ENCODE measurements at places on chromosomes 2 and 18.

DNA sequence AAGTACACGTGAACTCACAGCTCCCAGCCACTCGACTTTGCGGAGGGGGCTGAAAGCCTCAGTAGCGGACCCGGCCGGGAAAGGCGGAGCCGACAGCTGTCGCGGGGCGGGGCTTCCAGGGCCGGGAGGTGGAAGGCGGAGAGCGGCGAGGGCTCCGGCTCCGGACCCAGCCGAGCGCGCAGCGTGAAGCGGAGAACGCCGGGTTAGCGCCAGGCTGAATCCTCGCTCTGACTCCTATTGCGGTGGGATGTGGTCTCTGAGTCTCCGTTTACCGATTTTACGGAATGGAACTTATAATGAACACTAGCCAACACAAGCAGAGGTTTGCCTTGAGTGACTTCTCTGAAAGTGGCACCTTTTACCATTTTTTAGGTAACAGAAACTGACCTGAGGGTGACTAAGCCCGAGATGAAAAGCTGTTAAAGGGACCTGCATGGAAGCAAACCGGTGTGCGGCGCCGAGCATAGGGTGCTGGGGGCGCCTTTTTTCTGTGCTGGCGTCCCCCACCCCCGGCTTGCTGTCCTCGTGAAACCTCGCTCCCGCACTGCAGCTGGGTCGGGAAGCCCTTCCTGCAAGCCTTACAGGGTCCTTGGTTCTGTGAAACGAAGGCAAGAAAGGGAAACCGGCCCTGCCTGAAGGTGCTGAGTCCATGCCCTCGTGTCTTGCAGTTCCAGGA lies 72.9 kb downstream of the EN1 start:
- peak; percentile 1 for DNase-seq

- no peak for DNase-seq
Observed at GRCh38 chr18:24108641-24109040, 30.2 kb upstream of the CABYR start.

DNA sequence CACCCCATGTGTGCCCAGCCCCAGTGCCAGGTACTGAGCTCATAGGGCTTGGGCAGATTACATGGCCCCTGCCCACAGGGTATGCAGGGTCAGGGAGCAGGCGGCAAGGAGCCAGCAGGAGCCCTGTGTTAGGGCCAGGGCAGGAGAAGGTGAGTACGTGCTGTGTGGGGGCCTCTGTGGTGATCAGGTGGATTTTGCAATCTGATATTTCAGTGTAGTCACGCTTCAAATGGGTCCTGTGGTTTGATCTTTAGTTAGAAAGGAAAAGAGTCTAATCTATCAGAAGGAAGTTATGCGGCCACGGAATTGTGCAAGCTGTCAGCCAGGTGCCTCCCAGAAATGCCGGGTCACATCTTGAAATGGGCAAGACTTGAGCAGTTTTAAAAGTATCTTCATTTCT lies 13.9 kb downstream of the UBE2F start:
- no peak for DNase-seq

- DNase-seq, result no peak
Observed at GRCh38 chr2:115460008-115460407, 1017.6 kb downstream of the DPP10 start.

- no peak for DNase-seq
Observed at GRCh38 chr18:55982992-55983391, 395.0 kb upstream of the TCF4 start.

GRCh38 chr2:233831861-233832260 lies 22.5 kb downstream of the HJURP start:
- DNase-seq, result no peak

DNA sequence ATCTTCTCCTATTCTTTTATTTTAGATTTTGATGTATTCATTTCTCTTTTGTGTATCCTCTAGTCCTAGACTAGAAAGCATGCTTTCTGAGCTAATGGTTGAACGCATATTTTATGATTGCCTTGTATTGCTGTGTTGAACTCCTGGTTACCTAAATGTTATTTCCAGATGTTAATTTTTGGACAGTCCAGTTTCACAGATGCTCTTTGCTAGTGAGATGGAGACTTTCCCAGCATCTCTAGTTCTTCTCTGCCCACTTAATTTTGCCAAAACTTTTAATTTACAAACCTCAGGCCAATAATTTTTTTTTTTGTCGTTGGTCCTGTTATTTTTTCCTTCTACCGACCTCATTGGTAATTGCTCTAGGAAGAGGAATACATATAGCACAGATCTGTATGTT lies 153.2 kb downstream of the HAUS1 start:
- DNase-seq, result no peak

DNA sequence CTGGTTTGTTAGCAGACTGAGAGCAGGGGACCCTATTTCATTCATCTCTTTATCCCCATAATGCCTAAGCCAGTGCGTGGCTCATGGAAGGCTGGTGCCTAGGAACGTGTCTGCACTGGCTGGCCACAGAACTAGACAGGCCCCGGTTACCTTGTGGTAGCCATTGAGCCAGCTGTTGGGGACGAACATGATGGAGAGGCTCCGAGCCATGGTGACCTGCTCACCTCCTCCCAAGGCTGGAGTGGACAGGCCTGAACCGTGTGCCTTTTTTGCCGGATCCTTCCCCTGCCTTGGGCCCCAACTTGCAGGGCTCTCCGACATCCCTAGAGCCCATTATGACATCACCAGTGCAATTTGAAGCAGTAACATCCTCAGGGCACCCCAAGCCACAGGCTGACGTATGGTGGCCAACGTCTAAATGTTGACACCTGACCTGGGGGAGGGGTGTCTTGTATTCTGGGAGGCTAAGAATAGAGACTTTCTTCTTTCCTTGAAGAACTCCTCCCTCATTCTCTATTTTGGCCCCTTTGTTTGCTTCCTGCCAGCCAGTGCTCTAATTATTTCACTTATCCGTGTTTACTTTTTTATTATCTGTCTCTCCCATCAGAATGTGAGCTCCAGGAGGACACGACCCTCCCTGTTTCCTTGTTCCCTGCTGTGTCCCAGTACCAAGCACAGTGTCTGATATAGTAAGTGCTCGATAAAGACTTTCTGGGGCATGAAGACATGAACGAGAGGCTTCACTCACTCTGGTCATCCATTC lies 12.2 kb upstream of the DNPEP start:
- no peak for DNase-seq

GRCh38 chr2:164937864-164938401 lies 17.4 kb downstream of the SLC38A11 start:
- DNase-seq, result no peak

DNA sequence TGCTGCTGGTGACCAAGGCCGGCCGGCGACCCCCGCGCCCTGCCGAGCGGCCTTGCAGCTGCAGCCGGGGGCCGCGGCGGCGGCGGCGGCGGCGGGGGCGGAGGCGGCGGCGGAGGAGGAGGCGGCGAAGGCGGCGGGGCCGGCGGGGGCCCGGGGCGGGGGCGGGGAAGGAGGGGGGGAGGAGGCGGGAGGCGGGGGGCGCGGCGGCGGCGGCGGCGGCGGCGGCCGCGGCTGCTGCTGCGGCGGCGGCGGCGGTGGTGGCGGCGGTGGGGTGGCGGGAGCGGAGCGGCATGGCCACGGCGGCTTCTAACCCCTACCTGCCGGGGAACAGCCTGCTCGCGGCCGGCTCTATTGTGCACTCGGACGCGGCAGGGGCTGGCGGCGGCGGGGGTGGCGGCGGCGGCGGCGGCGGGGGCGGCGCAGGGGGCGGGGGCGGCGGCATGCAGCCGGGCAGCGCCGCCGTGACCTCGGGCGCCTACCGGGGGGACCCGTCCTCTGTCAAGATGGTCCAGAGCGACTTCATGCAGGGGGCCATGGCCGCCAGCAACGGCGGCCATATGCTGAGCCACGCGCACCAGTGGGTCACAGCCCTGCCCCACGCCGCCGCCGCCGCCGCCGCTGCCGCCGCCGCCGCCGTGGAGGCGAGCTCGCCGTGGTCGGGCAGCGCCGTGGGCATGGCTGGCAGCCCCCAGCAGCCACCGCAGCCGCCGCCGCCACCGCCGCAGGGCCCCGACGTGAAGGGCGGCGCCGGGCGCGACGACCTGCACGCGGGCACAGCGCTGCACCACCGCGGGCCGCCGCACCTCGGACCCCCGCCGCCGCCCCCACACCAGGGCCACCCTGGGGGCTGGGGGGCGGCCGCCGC lies 1.5 kb downstream of the POU3F3 start:
- DNase-seq, result no peak

GRCh38 chr2:65256054-65256453 lies 28.4 kb downstream of the ACTR2 start:
- DNase-seq, result no peak

GRCh38 chr2:71863396-71863795 lies 284.3 kb downstream of the CYP26B1 start:
- no peak for DNase-seq

- no peak for DNase-seq
Observed at GRCh38 chr2:106193690-106193976, 468 bp downstream of the UXS1 start.

- DNase-seq, result no peak
Observed at GRCh38 chr18:48897531-48897930, 53.2 kb downstream of the SMAD7 start.

DNA sequence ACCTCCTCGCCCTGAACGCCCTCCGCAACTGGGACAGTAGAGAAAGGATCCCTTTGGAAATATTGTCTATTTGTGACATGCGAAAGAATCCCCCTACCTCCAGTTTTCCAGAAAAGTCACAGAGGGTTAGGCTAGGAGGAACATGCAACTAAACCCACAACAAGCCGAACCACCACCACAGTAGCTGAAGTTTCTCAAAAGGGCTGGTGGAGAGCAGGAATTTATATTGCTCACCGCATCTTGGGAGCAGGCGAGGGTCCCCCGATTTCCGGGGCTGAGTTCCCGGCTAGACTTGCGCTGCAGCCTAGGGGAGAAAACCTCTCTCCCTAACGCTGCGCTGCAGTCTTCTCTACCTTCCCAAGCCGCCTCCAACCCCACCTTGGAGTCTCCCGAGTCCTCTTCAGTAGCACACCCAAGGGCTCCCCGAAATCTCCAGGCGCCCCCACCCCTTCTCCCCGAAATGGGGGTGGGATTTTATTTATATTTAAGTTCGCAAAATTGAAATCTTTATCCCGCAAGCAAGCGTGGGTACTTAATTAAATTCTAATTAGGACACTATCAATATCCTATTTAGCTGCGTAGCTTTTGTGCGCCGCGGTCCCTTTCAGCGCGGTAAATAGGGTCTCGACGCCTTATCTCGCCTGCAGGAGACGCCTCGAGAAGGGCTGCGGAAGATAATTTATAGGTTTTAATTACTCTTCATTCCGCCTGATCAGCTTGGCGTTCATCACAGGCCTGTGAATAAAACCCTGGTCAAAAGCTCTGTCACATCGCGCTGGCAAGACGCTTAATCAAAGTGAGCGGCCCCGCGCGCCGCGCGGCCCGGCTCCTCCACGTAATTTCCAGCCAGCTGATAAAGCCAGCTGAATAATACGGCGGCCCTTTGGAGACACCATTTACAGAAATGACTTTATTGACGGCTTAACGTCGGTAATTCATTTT lies 2.0 kb upstream of the EN1 start:
- DNase-seq, result no peak

GRCh38 chr2:158255257-158255656 lies 153.6 kb downstream of the UPP2 start:
- no peak for DNase-seq

- DNase-seq, result peak; percentile 14
Observed at GRCh38 chr18:9612215-9612830, 2.0 kb downstream of the PPP4R1 start.

DNA sequence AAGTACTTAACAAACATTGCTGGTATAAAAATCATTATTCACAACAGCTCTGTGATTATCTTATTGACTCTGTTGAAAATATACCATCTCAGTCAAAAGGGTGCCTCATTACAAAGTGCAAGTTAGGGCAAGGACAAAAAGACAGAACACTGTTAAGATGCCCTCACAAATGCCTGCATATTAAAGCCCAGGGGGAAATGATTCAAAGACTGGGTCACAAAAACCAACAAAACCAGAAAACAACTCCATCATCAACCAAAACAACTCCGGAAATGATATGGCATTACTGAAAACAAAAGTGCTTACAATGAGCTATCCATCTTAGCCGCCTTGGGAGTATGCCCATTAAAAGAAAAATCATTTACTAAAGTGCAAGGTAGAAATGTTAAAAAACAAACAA lies 9.9 kb downstream of the PLA2R1 start:
- no peak for DNase-seq

- no peak for DNase-seq
Observed at GRCh38 chr2:60505880-60506260, 47.6 kb downstream of the BCL11A start.

DNA sequence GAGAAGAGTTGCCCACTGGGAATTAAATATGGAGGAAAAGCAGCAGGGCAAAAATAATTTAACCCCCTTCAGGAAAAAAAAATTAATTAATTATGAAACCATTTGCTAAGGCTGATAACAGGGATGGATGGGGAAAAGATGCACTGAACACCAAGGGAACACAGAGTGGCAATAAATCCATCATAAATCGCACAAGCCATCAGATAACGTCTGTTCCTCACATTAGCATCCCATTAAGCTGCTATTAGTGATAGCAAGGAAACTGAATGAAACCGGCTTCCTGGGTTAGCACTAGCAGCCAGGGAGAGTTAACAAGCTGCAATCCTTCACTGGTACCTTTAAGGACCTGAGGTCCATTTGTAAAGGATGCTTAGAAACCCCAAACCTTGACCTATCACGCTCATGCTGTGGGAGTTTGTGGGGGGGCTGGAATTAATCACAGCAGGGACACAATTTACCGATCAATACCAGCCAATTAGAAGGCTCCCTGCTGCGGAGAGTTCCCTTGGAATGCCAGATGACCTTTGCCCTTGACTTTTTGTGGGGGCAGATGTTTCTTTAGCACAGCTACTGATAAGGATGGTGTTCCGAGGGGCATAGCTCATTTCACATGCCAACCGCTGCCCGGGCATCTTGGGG lies 175.5 kb upstream of the KLF7 start:
- DNase-seq, result no peak

- no peak for DNase-seq
Observed at GRCh38 chr2:74558284-74559230, 4.0 kb downstream of the DOK1 start.

GRCh38 chr2:62450716-62451191 lies 55.2 kb downstream of the TMEM17 start:
- no peak for DNase-seq

DNA sequence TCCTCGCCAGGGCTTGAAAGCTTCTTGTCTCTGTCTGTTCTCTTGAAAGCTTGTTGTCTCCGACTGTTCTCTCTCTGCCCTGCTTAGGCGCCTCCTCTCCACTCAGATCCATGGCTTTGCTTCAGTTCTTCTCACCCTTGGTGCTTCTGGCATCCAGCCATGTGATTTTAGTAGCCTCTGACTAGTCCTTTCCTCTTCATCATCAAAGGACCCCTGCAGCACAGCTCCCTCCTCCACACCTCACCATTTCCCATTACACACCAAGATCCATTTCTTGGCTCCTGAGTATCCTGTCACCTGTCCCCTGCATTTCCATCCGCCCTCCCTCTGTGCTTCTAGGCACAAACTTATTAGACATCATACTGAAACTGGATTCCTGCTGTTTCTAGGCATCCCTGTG lies 59.4 kb downstream of the ZNF236 start:
- no peak for DNase-seq

GRCh38 chr2:205934443-205934842 lies 151.5 kb downstream of the INO80D start:
- no peak for DNase-seq

DNA sequence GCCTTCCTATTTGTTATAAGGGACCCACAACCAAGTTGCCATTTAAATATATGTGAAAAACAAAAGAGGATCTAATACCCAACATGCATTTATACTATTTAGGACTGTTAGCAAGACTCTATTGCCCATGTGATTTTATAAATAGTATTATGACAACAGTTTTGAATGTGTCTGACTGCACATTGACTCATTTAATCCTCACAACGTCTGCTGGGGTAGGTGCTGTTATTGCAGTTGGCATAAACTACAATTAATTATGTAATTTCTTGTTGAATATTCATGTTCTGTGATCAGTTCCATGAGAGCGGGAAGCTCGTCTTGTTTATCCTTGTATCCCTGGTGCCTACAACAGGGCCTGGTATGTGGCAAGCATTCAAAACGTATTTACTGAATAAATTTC lies 53.7 kb downstream of the SH2D6 start:
- no peak for DNase-seq

All from NCI-H1048 (cell line).